ENCODE measurements at places on chromosomes 6 and 20.

DNA sequence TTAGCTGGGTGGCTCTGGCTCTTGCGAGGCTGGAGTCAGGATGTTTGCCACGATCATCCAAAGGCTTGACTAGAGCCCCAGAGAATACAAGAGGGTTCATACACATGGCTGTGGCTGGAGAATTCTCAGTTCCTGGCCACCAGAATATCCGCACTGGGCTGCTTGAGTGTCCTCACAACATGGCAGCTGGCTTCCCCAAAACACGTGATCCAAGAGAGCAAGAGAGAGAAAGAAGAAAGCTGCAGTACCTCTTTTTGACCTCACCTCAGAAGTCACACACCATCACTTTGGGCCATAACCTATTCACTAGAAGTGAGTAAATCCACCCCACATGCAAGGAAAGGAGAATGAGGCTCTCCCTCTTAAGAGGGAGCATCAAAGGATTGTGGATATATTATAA is 21.5 kb upstream of the BPIFB1 start:
- DNase-seq, result peak; percentile 1

- DNase-seq, result no peak
Measured at GRCh38 chr6:14543971-14544585, 426.5 kb downstream of the CD83 start.

DNA sequence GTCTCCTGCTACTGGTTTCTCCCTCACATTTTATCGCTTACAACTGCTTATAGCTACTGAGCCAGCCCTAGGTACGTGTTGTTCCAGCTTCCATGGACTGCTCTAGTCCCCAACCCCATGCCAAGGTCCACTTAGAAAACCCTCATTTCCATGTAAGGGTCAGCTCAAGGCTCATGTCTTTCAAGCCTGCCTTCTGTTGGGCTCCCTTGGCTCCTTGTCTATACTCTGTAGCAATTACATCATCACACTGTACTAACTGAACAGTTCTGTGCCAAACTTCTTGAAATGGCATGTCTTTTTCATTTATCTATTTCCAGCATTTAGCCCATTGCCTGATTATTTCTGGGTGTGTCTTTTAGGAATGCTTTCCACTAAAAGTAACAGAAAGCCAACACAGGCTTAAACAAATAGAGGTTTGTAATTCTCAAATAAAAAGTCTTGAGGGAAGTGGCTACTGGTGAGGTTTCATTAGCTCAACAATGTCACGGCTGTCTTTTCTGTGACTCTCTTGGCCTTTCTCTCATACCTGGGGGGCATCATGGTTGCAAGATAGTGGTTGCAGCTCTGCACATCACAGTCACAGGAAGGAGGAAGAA is 317.6 kb downstream of the TPBG start:
- no peak for DNase-seq

DNA sequence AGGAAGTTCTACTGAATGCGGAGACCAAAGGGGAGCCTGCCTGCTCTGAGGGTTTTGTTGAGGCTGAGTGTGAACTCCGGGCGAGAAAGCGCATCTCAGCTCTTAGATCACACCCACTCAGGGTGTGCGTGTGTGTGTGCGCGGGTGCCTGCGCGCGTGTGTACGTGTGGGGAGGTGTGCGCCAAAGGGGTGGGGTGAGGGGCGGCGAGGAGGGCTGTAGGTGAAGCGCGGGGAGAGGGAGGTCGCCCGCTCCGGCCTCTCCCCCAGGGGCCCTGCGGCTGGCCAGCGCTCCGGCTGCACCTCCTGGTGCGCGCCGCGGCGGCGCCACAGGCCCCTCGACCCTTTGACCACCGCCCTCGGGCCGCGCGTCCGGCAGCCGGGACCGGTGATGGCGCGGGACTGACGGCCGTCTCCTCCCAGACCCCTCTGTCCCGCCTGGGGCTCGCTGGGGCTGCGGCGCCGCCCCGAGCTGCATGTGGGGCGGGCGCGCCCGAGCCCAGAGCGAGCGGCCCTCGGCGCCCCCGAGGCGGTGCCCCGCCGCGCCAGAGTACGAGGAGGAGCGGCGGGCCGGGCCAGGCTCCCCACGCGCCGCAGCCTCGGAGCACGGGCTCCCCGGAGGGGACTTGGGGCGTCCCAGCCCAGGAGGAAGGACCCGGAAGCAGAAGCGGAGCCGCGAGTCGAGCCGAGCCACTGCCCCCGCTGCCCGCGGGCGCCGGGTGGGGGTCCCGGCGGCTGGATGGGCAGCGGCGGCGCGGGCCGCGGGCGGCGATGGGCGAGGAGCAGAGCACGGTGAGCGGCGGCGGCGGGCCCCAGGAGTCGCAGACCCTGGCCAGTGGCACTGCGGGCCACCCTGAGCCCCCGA is at the start of gene RNF217:
Gene RNF217, plus strand, starts transcription at position 661 of the 862 bp plus-strand sequence. Its CDS starts 108 bp downstream, at position 769.
- DNase-seq, result peak; percentile 38

- DNase-seq, result peak; percentile 9
Measured at GRCh38 chr20:45970646-45971424, 1.2 kb downstream of the ZNF335 start.

- no peak for DNase-seq
Measured at GRCh38 chr6:56833127-56833791, 121.6 kb upstream of the BEND6 start.

DNA sequence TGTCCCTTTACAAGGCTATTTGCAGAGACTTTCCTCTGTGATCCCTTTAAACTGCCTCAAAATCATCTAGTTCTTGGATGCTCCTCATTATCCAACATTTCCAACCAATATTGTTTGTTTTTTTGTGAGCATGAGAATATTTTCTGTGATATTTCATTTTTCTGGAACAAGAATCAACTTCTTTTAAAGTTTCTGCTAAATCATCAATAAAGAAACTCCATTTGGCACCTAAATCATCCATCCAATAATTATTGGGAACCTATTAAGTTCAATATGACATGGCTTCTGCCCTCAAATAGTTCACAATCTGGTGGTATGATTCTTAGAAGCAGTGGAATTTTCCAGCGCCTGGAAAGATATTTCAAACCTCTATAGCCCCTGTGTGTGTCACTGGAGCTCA is 207.6 kb downstream of the ISM1 start:
- DNase-seq, result no peak

DNA sequence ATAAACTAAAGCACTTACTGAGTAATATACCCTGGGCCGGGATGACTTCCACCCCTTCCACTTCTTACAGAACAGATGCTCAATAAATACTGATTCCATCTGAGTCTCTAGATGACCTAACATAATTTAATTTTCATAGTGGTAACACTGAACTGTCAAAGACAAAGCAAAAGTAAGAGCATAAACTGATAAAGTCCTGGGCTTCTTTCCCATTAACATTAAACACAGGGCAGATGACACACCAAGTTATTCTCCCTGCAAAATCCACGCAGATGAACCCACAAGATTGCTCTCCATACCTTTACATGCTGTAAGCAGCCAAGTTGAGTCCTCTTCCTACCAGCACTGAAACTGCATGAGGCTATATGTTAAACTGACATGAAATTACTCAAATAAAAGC is 27.1 kb downstream of the AGPAT4 start:
- DNase-seq, result no peak

DNA sequence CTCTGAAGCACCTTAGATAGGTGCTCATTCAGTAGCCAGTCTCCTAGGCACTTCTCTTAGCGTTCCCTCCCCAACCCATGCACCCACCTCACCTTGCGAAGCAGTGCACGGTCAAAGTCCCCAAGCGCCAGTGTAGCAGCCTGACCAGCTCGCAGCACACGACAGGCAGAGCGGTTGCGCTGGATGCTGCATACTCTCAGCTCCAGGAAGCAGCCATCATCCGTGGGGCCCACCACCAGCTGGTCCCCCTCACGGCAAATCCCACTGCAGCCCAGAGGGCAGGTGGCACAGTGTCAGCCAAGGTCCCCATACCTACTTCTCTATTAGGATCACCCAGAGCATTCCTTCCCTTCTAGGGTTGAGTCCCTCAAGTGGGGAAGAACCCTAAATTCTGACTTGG is 6.5 kb downstream of the GTPBP2 start:
- DNase-seq, result no peak

DNA sequence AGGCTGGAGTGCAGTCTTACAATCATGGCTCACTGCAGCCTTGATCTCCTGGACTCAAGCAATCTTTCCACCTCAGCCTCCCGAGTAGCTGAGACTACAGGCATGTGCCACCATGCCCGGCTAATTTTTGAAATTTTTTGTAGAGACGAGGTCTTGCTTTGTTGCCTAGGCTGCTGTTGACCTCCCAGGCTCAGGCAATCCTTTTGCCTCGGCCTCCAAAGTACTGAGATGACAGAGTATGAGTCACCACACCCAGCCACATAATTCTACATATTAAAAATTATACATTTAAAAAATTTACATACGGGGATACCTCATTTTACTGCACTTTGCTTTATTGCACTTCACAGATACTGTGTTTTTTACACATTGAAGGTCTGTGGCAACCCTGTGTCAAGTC is 115.1 kb downstream of the MAN1A1 start:
- no peak for DNase-seq

DNA sequence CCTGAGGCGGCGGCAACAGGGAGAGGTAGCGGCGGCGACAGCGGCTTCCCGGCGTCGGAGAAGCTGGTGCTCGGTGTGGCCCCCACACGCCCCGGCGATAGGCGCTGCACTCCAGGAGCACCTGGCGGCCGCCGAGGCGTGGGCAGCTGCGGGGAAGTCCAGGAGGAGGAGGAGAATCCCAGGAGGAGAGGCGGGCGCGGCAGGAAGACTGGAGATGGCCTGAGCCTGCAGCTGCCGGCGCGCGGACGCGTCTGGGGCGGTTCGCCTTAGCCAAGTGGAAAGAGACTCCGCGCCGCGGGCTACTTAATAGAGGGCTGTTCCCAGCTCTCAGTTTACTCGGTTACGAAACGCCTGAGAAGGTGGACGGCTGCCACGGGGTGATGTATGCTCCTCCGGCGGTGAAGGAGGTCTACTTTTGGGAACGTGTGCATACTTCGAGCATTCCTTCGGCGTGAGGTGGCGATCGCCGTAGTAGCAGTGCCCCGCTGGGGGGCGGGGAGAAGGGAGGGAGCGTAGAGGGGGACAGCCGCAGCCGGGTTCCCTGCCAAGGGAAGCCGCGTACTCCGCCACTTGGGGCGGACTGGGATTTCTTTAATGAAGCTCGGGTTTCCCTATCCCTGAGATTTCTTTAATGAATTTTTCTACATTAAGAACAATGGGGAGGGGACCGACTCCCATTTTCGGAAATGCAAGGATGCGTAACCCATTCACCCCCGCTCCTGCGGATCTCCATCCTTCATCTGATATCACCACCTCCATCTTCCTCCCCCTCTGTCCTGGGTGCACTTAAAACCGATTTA is at the start of gene COL12A1:
Gene COL12A1, minus strand, starts transcription at position 278 of the 800 bp plus-strand sequence. CDS start 3,261 bp downstream, outside the sequence.
- DNase-seq, result no peak

GRCh38 chr20:51128198-51128597 is 105.3 kb upstream of the KCNG1 start:
- peak; percentile 54 for DNase-seq

- no peak for DNase-seq
Measured at GRCh38 chr6:167258646-167259045, 32.5 kb upstream of the UNC93A start.

GRCh38 chr6:142395768-142396231 is 94.0 kb downstream of the ADGRG6 start:
- DNase-seq, result no peak

- DNase-seq, result peak; percentile 35
Measured at GRCh38 chr6:104940893-104941728, 15.8 kb upstream of the LIN28B start.

DNA sequence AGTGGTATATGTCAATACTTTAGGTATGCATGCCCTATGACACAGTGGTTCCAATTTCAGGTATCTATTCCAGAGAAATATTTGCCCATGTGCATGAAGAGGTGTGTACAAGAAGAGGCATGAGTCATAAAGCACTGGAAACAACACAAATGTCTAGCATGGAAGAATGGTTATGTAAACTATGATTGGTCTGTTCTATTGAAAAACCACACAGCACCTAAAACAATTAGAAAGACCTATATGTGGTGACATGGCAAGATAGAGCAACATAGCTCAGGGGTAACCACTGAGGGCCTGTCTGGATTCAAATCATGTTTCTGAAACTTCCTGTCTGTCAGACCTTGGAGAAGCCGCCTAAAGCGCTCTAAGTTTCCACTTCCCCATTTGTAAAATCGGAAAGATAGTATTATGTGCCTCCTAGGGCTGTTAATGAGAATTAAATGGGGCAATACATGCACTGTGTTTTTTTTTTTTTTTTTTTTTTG is 76.0 kb upstream of the SHLD1 start:
- peak; percentile 90 for DNase-seq

GRCh38 chr20:64044484-64045247 is 4.8 kb downstream of the SOX18 start:
- DNase-seq, result no peak

GRCh38 chr6:142784344-142784743 is 160.6 kb downstream of the HIVEP2 start:
- peak; percentile 89 for DNase-seq

GRCh38 chr6:34560366-34561226 is 4.5 kb upstream of the SPDEF start:
- DNase-seq, result no peak

DNA sequence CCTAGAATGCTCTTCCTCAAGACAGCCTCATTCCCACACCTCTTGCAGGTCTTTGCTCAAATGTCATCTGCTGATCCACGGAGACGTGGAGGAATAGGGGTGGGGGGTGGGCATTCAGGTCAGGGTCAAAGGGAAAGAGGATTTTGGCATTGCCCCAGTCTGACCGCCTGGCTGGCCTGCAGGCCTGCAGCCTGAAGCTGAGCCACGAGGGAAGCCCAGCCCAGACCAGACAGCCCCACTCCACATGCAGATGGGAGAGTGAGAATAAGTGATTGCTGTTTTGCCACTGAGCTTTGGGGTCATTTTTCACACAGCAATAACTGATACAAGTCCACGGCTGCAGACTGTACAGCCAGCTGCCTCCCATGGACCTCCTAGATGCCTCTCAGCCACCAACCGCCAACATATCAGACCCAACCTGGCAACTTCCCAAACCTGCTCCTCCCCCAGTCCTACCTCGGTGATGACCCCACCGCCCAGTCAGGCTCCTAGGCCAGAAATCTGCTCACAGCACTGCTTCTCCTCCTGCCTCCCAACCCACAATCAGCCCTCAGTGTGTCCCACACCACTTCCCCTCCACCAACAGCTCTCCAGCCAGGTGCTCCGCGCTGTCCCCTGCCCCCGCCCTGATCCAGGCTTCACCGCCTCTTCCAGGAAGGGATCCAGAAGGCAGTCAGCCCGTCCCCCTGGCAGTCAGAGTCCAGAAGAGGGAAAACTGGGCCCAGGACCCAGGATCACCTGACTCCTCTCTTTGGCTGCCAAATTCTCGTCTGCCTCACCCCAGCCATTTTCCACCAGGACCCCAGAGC is 14.0 kb downstream of the KIAA1755 start:
- DNase-seq, result no peak

DNA sequence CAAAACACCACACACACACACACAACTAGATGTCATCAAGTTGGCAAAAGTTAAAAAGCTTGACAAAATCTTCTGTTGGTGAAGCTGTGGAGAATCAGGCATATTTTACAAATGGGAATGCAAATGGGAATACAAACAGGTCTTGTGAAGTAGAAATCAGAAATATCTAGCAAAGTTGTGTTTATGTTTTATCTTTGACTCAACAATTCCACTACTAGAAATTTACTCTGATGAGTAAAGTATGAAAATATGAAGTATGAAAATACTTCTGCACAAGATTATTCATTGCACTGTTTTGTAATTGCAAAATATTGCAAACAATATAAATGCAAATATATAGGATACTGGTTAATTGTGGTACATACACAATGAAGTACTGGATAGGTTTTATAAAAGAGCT is 1166.0 kb upstream of the GJE1 start:
- no peak for DNase-seq
